ENCODE measurements at places on chromosomes 6 and 20.

DNA sequence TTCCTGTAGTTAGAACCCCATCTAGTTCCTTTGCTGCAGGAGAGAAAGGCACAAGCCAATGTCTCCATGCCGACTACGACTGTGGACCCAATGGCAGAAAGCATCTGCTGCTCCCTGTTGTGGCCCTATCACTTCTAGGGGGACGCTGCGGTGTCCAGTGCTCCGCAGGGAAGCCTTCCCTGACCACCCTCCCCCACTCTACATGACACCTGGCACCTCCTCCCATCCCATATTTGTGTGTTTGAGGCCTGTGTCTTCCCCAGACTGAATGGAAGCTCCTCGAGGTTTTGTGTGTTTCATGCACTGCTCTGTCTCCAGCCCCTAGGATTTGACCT lies 159.5 kb downstream of the DTNBP1 start:
- peak; percentile 31 for DNase-seq

DNA sequence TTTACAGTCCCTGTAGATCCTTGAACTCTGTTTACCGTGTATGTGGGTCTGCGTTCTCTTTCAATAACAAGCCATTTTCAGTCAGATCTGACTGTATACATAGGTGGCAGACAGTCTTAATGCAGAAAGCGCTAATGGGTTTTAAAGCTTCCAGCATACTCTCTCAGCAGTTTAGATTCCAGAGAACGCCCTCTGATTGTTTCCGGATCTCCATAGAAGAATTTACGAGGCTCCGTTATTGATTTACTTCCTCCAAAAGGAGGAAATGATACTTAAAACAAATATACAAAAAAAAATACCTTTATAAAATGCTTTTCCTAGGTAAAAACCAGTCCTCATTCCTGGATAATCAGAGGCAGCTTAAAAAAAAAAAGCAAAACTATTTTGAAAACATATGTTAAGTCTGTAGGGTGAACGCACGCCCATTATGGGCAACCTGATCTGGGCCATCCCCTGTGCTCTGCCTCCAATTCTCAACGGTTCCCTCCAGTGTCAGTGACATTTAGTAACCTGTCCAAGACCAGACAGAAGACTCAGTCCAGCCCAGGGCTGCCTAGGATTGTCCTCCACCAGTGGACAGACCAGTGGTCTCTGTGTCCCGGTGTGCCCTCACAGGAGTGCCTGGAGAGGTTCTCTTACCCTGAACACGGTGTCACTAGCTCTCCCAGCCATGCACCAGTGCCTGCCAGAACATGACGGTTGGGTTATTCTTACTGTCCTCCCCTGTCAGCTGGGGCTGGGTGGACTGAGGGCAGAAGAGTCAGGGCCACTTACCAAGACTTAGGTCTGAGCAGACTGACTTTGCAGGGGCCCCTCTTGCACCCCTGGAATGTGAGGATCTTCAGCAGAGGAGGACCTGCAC lies 217.3 kb downstream of the ARID1B start:
- DNase-seq: no peak

DNA sequence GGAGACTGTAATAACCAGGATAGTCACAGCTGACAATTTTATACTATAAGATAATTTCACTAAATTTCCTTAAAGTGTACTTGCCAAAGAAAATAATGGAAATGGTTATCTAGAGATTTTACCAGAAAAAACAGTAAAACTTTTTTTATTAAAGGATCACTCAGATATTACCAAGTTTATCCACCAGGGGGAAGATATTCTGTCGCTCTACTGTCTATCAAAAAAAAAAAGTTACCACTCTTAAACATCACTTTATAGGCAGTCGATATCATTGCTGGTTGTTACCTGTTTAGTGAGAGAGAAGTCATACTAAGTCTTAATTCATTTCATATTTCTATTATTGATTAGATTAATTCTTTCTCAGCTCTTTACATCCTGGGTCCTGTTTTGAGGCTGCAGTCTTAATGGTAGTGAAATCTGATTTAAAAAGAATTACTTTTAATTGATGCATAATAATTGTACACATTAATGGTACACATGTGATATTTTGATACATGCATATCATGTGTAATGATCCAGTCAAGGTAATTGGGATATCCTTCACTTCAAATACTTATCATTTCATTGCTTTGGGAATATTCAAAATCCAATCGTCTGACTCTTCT lies 18.9 kb downstream of the L3MBTL3 start:
- no peak for DNase-seq

DNA sequence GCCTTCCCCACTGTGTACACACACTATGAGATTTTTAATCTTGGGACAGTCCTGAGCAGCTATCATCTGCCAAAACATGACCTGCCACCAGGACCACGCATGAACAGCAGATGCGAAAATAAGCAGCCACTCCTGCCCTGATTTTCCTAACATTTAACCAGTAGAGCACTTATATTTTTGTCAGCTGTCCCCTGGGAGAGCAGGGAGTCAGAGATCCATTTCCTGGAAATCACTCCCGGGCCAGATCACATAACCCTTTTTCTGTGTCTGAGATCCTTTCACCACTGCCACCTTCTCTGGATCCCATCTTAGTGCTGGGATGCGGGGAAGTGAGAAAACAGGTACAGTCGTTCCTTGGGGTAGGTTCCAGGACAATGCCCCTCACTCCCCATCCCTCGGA lies 5.7 kb downstream of the SDCBP2 start:
- DNase-seq: peak; percentile 40

GRCh38 chr6:166145751-166146150 lies 21.9 kb downstream of the TBXT start:
- no peak for DNase-seq

DNA sequence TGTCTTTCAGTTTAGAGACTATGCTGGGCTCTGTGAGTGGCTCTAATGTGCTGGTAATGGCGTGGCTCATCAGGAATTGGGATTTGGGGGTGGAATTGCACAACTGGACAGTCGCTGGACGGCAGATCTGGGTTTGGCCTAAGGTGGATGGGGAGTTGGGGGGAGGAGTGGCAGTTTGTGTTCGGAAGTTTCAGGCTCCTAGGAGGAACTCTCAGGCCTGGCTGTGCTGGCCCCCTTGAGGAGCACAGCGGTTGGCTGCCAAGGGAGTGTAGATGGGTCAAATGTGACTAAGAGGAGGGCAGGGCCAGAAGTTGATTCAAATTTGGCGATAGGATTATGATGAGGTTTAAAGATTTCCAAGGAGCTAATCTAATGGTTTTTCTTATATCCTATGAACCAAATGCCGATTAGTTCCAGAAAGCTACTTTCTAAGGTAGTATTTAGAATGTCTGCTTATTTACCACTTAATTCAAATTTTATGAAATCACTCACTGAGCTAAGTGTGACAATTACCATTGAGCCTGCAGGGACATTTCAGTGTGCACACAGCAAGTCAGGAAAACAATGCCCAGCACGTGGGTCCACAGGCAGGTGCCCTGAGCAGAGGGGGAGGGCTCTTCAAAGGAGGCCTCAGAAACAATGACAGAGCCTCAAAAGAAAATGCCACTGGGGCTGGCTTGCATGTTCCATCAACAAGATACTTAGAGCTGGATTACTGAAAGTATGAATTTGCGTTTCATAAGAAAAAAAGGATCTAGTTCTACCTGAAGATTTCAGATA lies 111.0 kb downstream of the GJA10 start:
- no peak for DNase-seq

DNA sequence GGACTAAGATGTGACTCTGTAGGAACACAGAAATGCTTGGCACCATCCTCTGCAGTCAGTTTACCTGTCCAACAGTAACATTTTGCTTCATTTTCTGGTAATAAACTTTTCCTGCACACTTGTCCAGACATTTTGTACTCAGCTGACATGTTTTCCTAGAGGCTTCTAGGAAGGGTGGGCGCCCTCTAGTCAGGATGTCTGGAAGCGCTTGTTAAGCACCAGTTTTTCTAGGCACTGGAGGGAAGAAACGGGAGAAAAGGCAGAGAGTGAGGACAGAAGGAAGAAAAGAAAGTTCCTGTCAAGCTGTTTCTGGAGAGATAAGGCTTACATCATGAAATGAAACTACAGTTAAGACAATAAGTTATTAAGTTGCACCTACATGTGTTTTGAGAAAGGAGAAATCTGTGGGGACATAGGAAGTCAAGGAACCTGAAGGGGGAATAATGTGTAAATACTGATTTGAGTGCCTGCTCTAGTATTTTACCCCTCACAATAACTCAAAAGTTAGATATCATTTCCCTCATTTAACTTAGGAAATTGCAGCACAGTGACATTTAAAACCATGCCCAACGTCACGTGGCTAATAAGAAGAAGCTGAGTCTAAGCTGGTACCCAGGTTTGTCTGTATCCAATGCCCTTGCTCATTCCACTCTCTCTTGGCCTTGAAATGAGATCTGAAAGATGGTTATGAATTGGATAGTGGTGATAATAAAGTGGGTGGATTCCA lies 42.7 kb upstream of the TNFRSF21 start:
- no peak for DNase-seq

DNA sequence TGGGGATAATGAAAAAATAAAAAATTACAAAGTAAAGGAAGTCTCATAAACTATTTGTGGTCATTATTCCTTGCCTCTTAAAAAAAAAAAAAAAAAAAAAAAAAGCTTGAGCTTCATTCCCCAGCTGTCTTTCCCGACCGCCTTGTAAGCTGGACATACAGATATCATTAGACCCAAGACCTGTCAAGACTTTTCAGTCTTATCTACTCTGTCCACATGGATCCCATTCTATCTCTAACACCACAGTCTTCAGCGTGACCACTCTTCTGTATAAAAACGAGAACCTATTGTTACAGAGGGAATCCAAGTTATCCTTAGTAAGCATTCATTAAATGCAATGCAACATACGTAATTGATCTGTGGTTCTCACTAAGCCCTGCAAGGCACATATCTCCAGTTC lies 423.5 kb downstream of the MEI4 start:
- no peak for DNase-seq

DNA sequence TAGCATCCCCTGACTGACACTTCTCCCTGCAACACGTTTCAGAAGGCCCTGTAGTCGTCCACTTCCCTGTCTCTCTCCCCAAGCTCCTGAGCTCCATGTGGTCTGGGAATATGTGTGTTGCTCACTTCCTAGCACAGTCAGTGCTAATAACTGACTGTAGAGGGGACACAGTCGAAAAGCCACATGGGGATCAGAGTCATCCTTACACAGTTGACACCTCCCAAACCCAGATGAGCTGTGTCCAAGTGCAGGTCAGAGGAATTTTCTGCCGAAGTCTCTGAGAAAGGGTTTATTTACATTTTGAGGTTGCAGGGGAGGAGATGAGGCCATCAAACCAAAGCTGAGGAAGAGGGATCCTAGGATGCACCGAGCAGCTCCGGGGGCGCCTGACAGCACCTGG lies 3.5 kb upstream of the ADAM33 start:
- no peak for DNase-seq

DNA sequence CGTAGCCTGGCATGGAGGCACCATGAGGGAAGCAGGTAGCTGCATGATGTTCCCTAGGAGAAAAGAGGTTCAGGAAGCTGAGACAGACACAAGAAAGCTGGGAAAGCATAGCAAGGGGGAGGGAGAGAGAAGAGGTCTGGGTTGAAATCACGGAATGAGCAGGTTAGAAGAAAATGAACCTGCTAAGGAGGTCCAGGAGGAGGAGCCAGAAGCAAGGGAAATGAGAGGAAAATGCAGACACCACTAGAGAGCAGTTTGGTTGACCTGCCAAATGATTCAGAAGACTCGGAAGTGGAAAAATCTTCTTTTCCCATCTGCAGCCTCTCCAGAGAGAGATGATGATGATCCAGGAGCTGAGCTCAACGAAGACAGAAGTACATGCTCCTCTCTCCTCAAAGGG lies 70.9 kb downstream of the VIP start:
- no peak for DNase-seq

GRCh38 chr20:9903048-9903655 lies 64.3 kb upstream of the PAK5 start:
- no peak for DNase-seq

DNA sequence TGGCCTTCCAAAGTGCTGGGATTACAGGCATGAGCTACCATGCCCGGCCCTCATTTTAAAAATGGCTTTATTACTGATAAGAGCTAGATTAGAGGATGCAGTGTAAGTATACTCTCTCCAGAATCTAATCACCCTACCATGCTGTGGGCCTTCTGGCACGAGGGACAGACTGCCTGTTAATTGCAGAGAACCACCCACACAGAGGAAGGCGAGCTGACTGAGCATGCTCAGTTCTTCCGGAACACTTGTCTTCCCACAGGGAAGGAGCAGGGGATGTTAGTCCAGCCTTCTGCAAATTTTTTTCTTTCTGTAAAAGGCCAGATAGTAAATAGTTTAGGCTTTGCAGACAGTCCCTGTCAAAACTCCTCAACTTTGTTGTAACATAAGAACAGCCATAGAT lies 48.9 kb downstream of the ALDH5A1 start:
- no peak for DNase-seq

DNA sequence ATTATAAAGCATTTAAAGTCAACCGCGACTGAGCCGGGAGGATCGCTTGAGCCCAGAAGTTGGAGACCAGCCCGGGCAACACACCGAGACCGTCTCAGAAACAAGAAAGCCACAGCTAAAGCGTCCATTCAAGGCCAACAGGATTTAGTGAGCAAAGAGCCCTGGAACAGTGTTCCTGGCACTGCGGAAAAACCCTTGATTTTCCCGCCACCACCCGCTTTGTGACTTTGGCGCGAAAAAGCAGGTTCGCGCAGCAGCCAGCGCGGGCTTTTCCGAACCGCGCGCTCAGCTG lies 669 bp downstream of the PCNA start:
- DNase-seq: no peak

GRCh38 chr20:58143531-58143930 lies 84.9 kb downstream of the ANKRD60 start:
- DNase-seq: peak; percentile 31

DNA sequence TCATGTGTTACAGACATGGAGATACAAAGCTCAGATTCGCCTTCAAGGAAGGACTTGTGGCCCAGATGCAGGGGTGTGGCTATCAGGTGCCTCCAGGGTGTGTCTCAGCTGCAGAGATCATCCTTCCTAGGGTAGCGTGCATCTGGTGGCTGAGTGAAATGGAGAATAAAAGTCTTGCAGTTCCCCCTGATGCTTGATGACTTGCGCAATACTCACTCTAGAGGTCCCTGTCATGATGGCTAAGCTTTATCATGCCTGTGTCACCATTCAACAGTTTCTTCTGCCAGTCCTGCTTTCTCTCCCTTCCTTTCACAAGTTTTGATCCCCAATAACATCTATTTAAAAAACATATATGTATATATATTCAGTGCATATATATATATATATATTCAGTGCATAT lies 228.1 kb downstream of the PAX1 start:
- DNase-seq: no peak

GRCh38 chr20:276620-277495 lies 13.7 kb downstream of the C20orf96 start:
- DNase-seq: no peak

- no peak for DNase-seq
Observed at GRCh38 chr6:75802366-75802765, 53.3 kb downstream of the MYO6 start.

DNA sequence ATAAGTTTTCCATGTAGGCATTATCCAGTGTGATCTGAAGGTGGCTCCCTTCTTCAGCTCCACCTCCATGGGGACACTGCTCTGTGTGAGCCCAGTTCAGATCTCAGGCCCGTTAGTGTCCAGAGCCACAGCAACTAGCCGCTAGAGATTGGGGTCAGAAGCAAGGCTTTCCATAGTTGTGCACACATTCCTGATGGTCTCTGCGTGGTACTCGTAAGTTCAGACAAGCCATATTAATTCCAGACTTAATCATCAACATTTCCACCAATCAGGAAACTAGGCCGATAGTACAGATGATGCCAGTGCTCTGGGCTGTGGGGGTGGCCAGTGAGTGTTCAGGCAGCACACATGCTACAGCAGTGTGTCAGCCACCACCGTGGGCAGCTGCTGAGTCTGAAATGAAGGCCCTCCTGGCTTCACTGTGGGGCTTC lies 17.5 kb upstream of the SYNCRIP start:
- no peak for DNase-seq
